ENCODE measurements at places on chromosomes 2 and 18.

DNA sequence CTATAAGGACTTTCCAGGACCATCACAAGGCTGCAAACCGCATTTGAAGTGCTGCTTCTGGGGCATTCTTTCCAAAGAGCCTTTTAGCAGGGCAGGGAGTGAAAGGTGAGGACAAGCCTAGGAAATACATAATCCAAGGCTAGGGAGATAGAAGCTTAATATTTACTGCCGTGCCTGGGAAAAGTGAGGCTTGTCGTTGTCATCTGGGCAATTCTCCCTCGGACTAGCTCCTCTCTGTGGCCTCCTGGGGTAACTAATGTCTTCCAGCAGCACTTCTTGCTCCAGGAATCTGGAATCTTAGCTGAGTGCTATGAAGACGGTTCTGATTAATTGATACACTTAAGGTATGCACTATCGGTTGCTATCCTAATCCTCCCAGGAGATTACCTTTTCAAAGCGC lies 69.3 kb upstream of the ATL2 start:
- no peak for DNase-seq

DNA sequence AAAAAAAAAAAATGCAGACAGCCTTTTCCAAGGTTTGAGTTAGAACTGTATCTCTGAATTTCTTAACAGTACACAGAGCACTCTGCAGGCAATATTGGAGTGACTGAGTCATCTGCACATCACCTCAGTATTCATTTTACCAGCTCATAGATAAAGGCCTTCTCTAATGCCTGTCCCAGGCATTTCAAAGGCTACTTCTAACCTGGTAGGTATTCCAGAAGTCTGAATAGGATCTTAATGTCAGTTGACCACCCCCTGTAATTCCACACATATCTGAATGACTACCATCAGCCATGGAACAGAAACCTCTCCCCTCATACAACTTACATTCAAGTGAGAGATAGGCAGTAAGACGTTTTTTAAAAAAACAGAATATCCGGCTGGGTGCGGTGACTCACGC lies 9.0 kb downstream of the METTL21A start:
- DNase-seq: no peak

DNA sequence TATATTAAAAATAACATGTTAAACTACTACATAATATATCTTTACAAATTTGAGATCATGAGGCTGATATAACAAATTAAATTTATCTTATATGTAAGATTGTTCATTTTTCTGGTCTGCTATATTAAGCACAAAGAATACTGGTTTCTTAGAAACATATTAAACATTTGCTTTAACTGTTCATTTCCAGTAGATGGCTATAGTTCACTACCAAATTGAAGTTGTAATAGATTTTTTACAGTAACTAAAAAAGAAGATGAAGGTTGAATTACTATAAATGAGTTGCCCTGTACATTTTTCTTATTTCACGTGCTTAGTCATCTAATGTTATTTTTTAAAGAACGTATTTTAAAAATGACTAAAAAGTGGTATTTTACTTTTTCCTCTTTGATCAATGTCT lies 57.0 kb downstream of the ZNF407 start:
- DNase-seq: no peak

DNA sequence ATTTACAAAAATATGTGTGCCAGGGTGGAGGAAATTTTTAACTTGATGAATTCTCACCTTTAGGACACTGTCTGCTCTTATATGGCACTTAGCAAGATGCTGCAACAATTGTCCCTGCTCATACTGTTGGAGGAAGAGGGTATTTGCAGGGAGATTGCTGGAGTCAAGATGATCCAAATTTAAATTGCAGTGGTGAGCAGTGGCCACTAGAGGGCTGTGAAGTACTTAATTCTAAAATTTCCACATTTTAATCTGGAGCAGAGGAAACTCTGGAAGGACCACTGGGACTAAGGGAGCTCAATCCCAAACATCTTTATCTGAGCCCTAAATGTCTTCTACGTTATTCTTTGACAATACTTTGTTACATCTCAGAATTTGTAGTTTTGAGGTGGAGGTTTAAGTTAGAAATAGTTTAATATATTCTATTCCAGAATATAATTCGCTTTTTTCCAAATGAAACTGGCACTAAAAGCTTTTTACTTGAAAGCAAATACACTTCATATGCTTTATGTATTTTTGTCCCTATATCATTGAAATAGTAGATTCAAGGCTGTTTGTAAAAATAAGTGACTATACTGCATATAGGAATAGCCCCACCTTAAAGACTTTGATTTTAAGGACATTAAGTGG lies 33.0 kb upstream of the PTH2R start:
- DNase-seq: peak; percentile 72

GRCh38 chr2:49189512-49190225 lies 35.4 kb upstream of the FSHR start:
- DNase-seq: no peak

- no peak for DNase-seq
These were observed 316.4 kb upstream of the ID2 start for GRCh38 chr2:8365331-8365910.

GRCh38 chr2:241237949-241238371 lies 49.5 kb downstream of the ANO7 start:
- DNase-seq: no peak

DNA sequence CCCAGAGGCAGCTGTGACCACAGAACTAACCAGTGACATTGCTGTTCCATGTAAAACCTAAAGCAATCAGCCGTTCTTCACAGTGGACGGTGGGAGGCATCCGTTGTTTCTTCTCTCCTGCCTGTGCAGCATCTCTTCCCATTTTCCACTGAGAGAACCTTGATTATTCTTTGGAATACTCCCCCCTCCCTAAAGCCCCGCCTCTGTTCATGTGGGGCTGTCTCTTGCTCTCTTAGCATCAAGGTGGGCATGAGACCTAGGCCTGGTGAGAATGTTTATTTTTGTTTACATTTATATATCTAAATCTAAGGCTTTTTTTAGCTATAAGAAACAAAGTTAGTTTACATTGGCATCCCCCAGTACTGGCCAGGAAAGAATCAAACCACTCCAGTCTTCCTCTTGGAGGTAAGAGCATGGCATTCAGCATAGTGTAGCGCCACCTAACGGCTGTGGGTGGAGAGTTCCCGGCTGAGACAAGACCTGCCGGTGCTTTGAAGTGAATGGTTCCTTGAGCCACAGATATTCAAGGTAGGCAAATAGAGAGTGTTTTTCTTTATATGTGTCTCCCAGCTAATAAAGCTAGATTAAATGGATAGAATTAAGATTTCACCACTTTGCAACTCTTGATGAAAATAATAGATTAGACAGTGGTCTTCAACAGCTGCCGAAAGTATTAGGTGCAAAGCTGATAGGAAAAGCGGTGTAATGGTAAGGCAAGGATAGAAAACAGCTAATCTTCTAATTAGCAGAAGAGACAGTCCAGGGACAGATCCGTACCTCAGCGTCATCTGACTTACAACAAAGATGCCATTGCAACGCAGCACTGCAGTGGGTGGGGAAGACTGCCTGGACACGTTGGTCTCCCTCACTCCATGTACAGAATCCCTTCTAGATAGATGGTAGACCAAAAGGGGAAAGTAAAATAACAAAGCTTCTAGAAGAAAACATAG lies 219.6 kb upstream of the RAB12 start:
- DNase-seq: peak; percentile 65

DNA sequence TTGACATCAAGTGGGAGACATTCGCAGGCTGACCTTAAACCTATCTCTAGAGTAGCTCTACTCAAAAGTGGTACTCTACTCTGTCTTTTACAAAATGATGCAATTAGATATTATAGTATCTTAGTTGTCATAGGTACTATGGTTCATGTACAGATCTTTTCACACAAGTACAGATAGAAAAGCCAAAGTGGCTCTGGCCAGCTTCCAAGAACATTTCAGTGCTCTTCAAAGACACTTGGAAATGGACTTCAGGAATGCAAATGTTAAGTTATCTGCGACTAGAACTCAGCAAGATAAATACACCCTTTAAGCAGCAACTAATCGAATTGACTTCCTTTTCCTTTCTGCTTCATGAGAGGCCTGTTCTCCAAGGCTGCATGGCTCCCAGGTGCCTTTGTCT lies 718.7 kb upstream of the FAM98A start:
- DNase-seq: no peak

GRCh38 chr2:3606028-3606369 lies 11.1 kb downstream of the COLEC11 start:
- DNase-seq: no peak

- DNase-seq: no peak
These were observed 59.9 kb upstream of the SNTG2 start for GRCh38 chr2:890791-891190.

DNA sequence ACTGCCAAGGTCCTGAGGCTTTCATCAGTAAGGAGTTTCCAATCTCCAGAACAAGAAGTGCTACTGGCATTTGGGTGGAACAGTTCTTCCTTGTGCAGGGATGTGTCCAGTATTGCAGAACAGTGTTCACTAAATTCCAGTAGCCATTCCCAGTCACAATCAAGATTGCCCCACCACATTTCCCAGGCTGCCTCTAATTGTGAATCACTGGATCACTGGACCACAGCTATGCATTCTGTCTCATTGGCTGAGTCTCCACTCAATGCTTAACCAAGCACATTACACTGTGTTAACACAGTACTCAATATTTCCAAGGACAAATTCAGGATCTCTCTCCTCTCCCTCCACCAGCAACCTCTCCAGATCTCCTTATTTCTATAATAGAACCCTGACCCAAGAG lies 160.2 kb upstream of the CCDC150 start:
- no peak for DNase-seq

DNA sequence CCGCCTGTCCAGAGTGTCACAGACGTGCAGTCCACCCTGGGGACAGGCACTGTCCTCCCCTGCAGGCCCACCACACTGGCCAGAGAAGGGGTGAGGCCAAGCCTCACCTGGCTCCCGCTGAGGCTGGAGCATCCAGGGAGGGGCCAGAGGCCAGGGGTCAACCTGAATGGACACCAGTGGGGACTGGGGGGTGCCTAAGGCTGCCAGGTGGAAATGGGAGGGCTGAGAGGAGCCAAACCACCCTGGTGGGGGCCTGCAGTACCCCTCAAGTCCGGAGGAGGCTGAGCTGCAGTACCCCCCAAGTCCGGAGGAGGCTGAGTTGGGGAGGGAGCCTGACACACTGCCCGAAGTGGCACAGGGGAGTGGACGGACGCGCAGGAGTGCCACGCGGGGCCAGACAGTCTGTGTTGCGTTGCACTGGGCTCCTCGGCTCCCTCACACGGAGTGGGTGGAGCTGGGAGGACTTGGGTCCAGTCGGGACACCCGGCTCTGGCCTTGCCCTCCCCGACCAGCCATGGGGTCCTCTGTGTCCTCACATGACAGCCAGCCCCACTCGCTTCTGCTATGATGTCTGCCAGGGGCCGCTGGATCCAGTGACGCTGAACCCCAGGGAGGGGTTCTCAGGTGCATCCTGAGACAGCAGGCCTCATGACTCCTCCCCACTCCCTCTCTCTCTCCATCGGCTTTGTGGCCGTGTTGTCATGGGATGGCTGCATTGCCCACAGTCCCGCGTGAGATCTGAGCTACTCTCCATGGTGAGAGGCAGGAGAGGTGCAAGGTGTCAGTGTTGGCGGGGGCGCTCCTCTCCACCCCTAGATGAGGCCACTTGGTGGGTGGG lies 22.3 kb upstream of the GPC1 start:
- DNase-seq: no peak

- DNase-seq: no peak
These were observed 32.7 kb downstream of the GLI2 start for GRCh38 chr2:120768112-120769048.

All from suppressor macrophage (primary cell).